Peyer's patch (tissue), 4 donors: ENCODE measurements at places on chromosomes 6 and 20. TPM values are rescaled to one million over a fixed set of nuclear protein-coding genes. Genes with fewer than 3 reads are reported as not detected.

- no peak for DNase-seq
These were observed 141.3 kb downstream of the PRL start for GRCh38 chr6:22155551-22155950.

GRCh38 chr20:32139947-32140346, 30.4 kb downstream of the TM9SF4 start:
- DNase-seq = peak; percentile 7

Gene C6orf15
- total RNA-seq = not detected

GRCh38 chr20:59434960-59435359, 134.5 kb downstream of the EDN3 start:
- no peak for DNase-seq

GRCh38 chr6:24240943-24241342, 114.9 kb downstream of the NRSN1 start:
- DNase-seq = no peak

DNA sequence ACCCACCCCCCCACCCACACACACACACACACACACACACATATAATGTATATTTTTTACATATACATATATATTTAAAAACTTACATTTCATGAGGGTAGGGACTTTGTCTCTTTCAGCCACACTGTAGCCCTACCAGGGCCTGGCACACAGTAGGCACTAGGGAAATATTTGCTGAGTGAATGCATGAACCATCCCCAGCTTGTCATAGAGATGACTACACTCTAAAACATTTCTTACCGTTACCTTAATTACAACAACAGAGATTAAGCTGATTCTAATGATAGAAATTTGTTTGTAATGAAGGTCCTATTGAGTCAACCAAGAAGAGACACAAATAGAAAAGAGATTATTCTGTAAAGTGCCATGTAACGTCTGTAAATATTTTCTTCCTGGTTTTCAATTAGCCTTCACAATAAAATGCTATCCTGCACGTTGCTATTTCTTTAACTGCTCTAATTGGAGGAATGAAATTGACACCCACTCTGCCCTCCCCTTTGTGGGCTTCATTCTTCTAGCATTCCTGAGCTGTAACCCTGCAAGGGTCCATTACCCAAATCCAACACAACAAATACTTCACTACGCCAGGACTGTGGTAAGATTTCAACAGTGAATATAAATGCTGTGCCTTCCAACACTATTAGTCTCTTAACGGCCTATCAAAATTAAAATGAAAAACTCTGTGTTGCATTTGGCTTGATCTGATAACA, 30.8 kb downstream of the SIM1 start:
- DNase-seq = no peak

DNA sequence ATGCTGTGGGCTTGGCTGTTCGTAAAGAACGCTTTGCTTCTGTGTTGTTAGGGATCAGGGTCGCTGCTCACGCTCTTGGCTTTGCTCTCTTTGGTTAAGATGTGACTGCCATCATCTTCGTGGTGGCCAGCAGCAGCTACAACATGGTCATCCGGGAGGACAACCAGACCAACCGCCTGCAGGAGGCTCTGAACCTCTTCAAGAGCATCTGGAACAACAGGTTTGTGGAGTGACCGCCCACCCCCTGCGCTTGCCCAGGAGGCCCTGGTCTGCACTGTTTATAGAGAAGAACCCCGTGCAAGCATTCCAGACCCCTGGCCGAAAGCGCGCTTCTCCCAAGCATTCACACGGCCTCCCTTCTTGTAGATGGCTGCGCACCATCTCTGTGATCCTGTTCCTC, 57.1 kb downstream of the GNAS start:
- no peak for DNase-seq

Gene LAMA2
- 47.5 TPM for total RNA-seq

DNA sequence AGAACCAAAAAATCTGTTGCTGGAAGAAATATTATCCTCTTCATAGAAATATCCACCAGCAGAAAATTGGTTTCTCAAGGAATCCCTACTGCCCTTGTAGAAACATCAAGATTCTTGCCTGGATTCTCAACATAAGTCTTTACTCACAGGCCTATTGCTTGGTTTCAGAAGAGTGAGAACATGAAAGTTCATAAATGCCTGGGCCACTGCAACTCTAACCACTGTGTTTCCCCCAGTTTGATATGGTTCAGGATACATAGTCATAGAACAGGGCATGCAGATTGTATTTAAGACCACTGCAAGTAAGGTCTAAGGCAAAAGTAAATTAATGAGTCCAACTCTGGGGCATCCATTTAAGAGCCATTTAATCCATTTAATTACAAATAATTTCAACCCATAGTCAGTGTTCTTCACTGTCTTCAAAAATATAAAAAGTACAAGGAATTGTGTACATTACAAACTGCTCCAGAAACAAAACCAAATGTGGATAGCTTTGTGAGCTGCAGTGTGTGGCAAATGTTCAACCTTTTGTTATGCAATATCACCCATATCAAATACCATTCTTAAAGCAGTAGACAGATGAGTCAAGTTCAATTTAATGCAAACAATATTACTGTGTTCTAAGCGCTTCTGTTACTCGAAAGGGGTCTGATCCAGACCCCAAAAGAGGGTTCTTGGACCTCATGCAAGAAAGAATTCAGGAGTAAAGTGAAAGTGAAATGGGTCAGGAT, 83.3 kb downstream of the OPRM1 start:
- no peak for DNase-seq

DNA sequence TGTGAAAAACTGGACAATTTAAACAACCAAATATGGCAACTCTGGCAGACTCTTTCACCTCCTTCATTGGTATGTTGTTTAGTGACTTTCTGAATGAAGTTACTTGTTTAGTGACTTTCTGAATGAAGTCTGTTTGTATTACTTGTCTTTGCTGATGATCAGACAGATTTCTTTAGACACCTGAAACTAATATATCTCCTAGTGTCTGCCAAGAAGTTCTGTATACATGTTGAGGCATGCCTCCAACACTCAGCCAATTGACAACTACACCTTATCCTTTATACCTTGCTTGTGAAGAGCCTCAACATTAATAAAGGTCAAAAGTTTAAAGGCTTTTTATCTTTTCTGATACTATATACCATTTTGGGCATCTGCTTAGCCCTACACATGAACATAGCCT, 725.4 kb upstream of the EPHA7 start:
- DNase-seq = no peak

GRCh38 chr20:3745686-3746173, 13.2 kb downstream of the HSPA12B start:
- no peak for DNase-seq

DNA sequence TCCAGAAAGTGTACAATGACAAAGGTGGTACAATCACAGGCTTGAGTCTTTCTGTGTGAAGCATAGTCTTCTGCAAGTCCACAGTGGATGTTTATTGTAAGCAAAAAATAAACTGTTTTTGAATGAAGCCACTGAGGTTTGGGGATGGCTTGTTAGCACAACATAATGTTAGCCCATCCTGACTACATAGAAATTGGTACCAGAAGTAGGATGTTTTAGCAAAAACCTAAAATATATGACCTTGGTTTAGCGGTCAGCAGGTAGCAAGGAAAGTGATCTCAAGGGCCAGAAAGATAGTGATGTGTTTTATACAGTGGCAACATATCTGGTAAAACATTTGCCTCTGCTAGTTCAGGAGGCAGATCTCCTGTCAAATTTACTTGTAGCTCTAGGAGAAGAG, 15.8 kb downstream of the PLAGL1 start:
- DNase-seq = no peak
